Osteoblast (primary cell): ENCODE measurements at places on chromosomes 4 and X. TPM values are rescaled to one million over a fixed set of nuclear protein-coding genes. Genes with fewer than 3 reads are reported as not detected.

- no peaks in the 10 kb centered on the region for H3K27me3 ChIP-seq
- H3K4me1 ChIP-seq, result peaks cover 11% of the 10 kb centered on the region
- H3K4me3 ChIP-seq, result no peak overlapping the region
- DNase-seq, result peak; percentile 5
These were observed 19.7 kb upstream of the TADA2B start for GRCh38 chr4:7023486-7023885.

DNA sequence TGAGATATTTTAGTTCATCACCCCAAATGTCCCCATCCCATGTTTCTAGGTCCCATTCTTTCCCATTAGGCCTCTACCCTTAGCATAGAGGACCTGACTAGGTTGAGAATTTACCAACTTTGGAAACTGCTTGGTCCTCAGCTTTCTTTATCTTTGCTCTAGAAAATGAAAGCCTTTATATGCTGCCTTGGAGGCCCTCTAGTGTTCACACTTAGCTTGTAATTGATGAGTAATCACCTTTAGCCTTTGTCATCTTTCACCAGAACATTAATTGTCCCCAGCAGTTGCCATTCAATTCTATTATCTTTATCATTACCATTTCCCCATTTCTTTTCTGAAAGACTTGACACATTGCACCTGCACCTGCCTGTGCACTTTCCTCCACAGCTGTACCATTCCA, 589.2 kb upstream of the NR3C2 start:
- no peaks in the 10 kb centered on the region for H3K27me3 ChIP-seq
- no peaks in the 10 kb centered on the region for H3K4me1 ChIP-seq
- no peak overlapping the region for H3K4me3 ChIP-seq
- no peak for DNase-seq

CABS1 gene
- total RNA-seq, result not detected in 2 replicates

- no peaks in the 10 kb centered on the region for H3K27me3 ChIP-seq
- H3K27ac ChIP-seq, result no peak overlapping the region
- H3K4me3 ChIP-seq, result no peak overlapping the region
- DNase-seq, result no peak
- no peaks in the 10 kb centered on the region for H3K4me1 ChIP-seq
- no peaks in the 10 kb centered on the region for H3K36me3 ChIP-seq
These were observed 1395.7 kb downstream of the PCDH18 start for GRCh38 chr4:136136601-136137000.

GRCh38 chr4:67926485-67926884, 36.8 kb downstream of the TMPRSS11A start:
- H3K4me3 ChIP-seq, result no peak overlapping the region
- H3K27me3 ChIP-seq, result no peaks in the 10 kb centered on the region
- H3K36me3 ChIP-seq, result no peaks in the 10 kb centered on the region
- no peak for DNase-seq
- no peak overlapping the region for H3K27ac ChIP-seq

IL3RA gene
- 0.72 and 0.88 TPM in 2 replicates for total RNA-seq

PARM1 gene
- under 0.01 TPM in 1 of 2 replicates, not detected in the other for total RNA-seq

AADAT gene
- 4.0 and 6.5 TPM in 2 replicates for total RNA-seq

DNA sequence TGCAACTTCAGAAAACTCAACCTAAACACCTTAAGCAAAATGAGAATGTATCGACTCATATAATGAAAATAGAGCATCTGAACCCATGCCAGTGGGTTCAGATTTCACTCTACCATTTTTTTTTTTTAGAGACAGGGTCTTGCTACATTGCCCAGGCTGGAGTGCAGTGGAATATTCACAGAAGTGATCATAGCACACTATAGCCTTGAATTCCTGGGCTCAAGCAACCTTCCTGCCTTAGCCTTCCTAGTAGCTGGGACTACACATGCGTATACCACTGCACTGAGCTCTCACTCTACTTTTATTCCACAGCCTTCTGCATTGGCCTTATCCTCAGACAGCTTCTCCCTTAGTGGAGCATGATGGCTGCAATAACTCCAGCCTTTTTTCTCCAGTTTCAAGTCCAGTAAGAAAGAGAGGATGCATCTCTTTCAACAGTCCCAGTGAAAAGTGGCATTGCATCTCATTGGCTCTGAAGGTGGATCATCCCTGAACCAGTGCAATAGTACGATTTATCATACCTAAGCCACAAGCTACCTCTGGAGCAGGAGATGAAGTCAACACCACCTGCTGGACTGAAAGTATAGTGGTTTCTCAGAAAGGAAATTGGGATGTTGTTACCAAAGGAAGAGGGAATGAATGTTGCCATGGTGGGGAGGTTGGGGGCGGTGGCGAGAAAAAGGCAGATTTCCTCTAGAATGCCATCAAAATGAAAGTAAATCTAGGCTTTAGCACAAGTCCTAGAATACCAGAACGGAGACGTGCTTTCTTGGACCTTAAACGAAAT, 2.0 kb upstream of the SOD3 start:
- DNase-seq, result no peak
- H3K4me1 ChIP-seq, result peaks cover 18% of the 10 kb centered on the region
- no peaks in the 10 kb centered on the region for H3K27me3 ChIP-seq
- H3K27ac ChIP-seq, result no peak overlapping the region
- H3K36me3 ChIP-seq, result no peaks in the 10 kb centered on the region

DNA sequence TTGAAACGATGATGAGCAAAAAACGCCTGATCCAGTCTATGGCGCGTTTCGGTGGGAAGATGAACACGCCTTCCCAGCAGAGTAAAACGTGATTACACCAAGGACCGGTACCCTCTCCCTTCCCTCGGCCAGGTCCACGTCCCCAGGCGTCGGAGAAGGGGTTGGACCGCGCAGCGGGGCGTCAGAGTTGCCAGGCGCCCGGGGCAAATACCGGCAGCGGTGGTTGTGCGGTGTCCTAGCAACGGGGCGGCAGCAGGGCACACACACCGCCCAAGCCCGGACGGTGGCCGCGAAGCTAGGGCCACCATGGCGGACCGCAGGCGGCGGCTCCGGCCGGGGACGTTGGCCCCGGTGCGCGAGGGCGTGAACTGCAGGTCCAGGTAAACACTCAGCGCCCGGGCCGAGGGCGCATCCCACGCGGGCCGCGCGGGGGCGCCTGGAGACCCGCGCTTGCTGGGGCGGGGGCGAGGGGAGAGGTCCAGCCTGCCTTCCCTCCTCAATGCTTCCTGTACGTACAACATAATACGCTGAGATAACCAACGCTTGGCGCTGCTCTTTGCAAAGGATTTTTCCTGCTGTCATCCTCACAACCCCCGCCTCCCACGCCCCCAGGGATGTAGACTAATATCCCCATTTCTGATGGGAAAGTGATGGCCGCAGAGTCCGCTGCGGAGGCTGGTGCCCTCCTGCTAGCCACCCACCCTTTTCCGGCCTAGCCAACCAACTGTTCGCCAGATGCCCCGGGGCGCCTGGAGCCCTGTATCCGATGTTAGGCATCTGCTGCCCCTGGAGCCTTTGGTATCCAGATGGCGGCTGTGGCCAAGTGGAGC, at the start of gene FAM47E:
Gene FAM47E (plus strand): TSS at position 281 of the 830 bp plus-strand sequence. CDS start 26 bp downstream, at position 307.
- peaks cover 4% of the 10 kb centered on the region for H3K4me1 ChIP-seq
- DNase-seq, result peak; percentile 86
- H3K4me3 ChIP-seq, result peak within 1 kb of the TSS; percentile 72

EREG gene
- total RNA-seq, result 0.29 and 1.1 TPM in 2 replicates

FSTL5 gene
- total RNA-seq, result not detected in 2 replicates

GRCh38 chrX:81174286-81174685, 27.4 kb downstream of the HMGN5 start:
- no peak overlapping the region for H3K4me3 ChIP-seq
- no peak overlapping the region for H3K27ac ChIP-seq
- no peaks in the 10 kb centered on the region for H3K36me3 ChIP-seq
- H3K27me3 ChIP-seq, result no peaks in the 10 kb centered on the region

CYP4V2 gene
- total RNA-seq, result 29.0 and 41.8 TPM in 2 replicates

DNA sequence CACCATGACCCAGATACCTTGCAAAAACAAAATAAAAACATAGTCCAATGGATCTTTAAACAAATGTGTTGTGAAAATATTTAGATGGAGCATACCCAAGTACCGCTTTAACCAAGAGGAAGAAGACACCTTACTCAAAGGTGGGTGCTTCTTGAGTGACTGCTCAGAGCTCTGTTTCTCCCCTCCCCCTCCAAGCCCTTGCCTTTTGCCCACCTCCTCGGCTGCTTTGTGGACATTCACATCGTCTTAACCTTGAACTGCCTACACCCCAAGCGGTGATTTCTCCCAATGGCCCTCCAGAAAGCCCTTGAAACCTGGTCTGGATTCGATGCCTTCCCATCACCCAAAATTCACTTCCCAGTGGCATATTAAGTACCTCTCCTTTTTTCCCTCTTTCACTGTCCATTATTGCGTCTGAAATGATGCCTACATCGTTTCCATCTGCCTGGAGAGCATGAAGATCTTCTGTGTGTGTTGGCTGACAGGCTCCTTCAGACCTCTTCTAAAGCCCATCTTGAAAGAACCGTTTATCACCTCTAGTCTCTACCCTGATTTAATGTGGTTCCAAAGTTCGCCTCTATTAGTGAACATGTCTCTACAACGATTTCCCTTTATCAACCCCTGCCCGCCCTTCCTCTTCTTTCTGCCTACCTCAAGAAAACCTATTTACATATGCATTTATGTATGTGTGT, 968 bp downstream of the GPRIN3 start:
- no peak overlapping the region for H3K4me3 ChIP-seq
- H3K27me3 ChIP-seq, result peaks cover 42% of the 10 kb centered on the region
- no peaks in the 10 kb centered on the region for H3K4me1 ChIP-seq
- no peak for DNase-seq
- H3K27ac ChIP-seq, result no peak overlapping the region

- H3K4me3 ChIP-seq, result no peak overlapping the region
- H3K27ac ChIP-seq, result peak overlapping the region; percentile 9
- no peaks in the 10 kb centered on the region for H3K4me1 ChIP-seq
- peaks cover 61% of the 10 kb centered on the region for H3K36me3 ChIP-seq
- H3K27me3 ChIP-seq, result no peaks in the 10 kb centered on the region
These were observed 47.3 kb downstream of the DHX15 start for GRCh38 chr4:24537025-24537424.

MAGEA9B gene
- not detected in 2 replicates for total RNA-seq

- H3K27ac ChIP-seq, result peak overlapping the region; percentile 10
- H3K4me1 ChIP-seq, result no peaks in the 10 kb centered on the region
- H3K36me3 ChIP-seq, result no peaks in the 10 kb centered on the region
- DNase-seq, result no peak
These were observed 191.9 kb upstream of the STK26 start for GRCh38 chrX:131831185-131831520.

GRCh38 chr4:176885224-176885623, 92.5 kb upstream of the VEGFC start:
- H3K36me3 ChIP-seq, result no peaks in the 10 kb centered on the region
- H3K27me3 ChIP-seq, result no peaks in the 10 kb centered on the region
- no peak for DNase-seq

DNA sequence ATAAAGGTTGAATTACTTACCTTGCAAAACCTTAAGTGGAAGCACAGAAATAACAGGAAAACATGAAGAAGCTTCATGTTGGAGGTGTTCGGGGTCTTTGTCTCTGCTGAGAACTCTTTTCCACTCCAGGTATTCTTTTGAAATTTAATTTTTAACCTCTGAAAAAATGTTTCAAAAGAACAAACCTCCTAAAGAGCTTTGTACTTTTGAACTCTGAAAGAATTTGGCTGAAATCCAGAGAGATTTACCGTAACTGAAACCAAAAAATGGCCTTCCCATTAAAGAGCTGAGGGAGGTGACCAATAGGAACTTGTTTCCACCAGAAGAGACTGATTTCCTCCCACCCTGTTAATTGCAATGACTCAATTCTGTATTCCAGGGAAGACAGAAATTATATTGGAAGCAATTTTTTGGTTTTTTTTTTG, at the start of gene CFI:
Gene CFI (minus strand): TSS at position 105 of the 425 bp plus-strand sequence. CDS start 28 bp downstream, at position 77.
- H3K4me1 ChIP-seq, result peaks cover 4% of the 10 kb centered on the region
- no peak within 1 kb of the TSS for H3K27ac ChIP-seq
- H3K36me3 ChIP-seq, result no peaks in the 10 kb centered on the region
- H3K4me3 ChIP-seq, result no peak within 1 kb of the TSS

WAS gene
- 0.36 TPM in 1 of 2 replicates, not detected in the other for total RNA-seq

DNA sequence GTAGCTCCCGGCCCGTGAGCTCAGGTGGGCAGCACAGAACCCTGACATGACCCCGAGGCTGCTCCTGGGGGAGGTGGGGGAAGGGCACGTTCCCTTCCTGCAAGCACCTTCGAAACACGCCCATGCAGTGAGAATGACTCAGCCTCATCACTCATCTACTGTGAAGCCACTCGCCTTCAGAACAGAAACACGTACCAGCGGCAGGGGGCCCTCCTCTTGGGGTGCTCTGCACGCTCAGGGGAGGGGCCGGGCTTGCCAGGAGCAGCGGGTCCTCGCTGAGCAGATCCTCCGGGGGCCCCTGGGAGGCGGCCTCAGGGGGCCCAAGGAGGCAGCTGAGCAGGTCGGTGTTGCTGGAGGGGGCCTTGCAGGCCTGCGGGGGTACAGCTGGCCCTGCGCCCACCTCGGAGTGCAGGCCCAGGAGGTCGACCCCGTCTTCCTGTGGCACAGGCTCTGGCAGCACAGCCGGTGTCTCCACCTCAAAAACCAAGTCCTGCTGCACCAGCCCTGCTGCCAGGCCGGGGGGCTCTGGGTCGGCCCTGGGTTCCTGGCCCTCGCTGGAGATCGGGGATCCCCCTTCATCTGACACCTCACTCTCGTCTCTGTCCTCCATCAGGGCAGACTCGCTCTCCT, 40.9 kb upstream of the CPLX1 start:
- no peak overlapping the region for H3K4me3 ChIP-seq
- no peak for DNase-seq
- no peak overlapping the region for H3K27ac ChIP-seq
- peaks cover 40% of the 10 kb centered on the region for H3K36me3 ChIP-seq
- no peaks in the 10 kb centered on the region for H3K4me1 ChIP-seq

RPS3A gene
- 1,627 and 1,843 TPM in 2 replicates for total RNA-seq

DNA sequence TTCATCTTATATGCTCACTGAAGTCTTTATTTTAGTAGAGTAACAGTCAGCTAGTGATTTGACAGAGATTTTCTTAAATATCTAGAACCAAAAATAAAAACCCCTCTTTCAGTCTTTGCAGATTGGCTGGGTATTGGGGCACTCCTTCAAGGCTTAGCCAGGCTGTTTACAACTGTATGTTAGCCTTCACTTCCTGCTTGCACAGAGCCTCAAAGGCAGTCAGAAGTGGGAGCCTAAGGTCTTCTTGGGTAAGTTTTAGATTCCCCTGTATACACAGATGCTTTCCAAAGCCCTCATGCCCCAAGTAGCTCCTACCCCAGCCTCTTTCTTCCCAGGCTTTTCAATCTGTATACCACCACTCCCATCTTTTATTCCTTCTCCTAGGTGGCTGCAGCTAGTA, 136.1 kb upstream of the STIM2 start:
- H3K4me3 ChIP-seq, result no peak overlapping the region
- no peak for DNase-seq
- no peaks in the 10 kb centered on the region for H3K27me3 ChIP-seq
- peaks cover 21% of the 10 kb centered on the region for H3K36me3 ChIP-seq

PAGE2B gene
- not detected in 2 replicates for total RNA-seq

WDR44 gene
- 21.0 and 21.8 TPM in 2 replicates for total RNA-seq

SOWAHD gene
- under 0.01 and 0.72 TPM in 2 replicates for total RNA-seq

GRCh38 chr4:41785665-41786064, 37.1 kb upstream of the PHOX2B start:
- no peaks in the 10 kb centered on the region for H3K4me1 ChIP-seq
- H3K27ac ChIP-seq, result no peak overlapping the region
- H3K36me3 ChIP-seq, result no peaks in the 10 kb centered on the region
- DNase-seq, result no peak
- H3K4me3 ChIP-seq, result no peak overlapping the region
- no peaks in the 10 kb centered on the region for H3K27me3 ChIP-seq

GRCh38 chrX:74506317-74507115, 85.2 kb downstream of the SLC16A2 start:
- no peaks in the 10 kb centered on the region for H3K27me3 ChIP-seq
- H3K4me1 ChIP-seq, result no peaks in the 10 kb centered on the region
- DNase-seq, result no peak
